Activated T-cell treated with anti-CD3 and anti-CD28 coated beads for 24 hours (primary cell): ENCODE measurements at places on chromosomes 6 and 20.

DNA sequence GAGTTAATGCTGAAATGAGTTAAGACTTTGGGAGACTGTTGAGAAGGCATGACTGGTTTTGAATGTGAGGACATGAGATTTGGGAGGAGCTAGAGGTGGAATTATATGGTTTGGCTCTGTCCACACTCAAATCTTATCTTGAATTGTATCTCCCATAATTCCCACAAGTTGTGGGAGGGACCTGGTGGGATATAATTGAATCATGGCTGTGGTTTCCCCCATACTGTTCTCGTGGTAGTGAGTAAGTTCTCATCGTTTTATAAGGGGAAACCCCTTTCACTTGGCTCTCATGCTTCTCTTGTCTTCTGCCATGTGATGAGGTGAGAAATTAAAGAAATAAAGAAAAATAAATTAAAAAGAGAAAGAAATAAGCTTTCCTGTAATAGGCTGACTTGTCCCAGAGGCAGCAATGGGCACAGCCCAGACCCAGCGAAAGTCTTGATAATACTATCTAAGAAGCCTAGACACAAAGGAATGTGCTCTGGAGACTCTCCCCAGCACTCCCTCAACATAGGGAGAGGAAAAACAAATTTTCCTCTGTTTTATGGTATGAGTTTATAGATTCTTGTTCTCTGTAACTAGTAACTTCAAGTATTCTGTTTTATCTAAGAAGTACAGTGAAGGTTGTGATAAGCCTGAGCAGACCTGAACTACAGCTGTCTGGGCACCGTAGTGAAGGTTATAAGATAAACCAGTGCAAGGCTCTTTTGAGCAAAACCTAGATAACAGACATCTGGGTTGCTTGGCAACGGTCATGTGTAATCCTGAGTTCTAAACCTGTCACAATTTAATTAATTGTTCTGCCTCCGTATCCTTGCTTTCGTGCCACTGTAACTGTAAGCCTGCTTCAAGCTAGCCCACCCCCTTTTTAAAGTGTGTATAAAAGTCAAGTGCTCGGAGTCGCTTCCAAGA lies 88.9 kb upstream of the ECI2 start:
- no peak for DNase-seq

DNA sequence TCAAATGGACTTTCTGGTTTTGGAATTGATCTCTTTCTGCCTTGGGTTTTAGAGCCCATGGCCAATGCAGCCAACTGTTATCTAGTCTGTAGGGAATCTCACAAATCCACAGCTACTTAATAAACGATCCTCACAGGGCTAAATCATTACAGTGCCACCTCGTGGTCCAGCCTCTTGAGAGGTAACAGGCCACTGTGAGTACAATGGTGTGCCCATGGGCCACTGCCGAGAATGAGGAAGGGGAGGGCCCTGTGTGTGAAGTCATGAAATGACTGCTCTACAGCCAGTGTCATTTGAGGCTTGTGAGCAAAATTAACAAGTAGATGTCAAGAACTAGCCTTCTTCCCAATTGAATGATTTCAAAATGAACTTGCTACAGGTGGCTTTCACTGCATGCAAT lies 54.3 kb upstream of the GMPR start:
- DNase-seq = no peak

GRCh38 chr20:56171087-56172012 lies 77.2 kb upstream of the MC3R start:
- no peak for DNase-seq

GRCh38 chr20:19609642-19610223 lies 148.3 kb upstream of the RIN2 start:
- no peak for DNase-seq

GRCh38 chr6:31453259-31453658 lies 44.7 kb upstream of the MICB start:
- no peak for DNase-seq

DNA sequence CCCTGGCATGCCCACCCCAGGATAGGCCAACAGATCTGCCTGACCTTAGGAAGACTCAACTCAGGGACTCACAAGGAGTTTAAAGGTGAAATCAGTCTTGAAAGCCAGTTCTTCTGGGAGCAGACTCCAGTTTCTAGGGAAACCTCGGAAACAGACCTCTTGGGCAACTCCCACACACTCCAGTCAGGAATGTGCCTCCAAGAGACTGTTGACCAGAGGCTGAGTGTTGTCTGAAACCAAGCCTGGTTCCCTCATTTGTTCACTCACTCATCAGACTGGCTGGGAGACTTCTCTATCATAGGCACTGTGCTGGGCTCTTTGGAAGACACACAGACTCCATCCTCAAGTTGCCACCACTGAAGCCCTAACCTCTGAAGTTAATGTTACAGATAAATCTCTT lies 1.8 kb downstream of the TREM1 start:
- DNase-seq = no peak

GRCh38 chr6:167662075-167662880 lies 164.4 kb upstream of the AFDN start:
- no peak for DNase-seq

- no peak for DNase-seq
These were observed 17.5 kb upstream of the ZBTB2 start for GRCh38 chr6:151408858-151409257.

- no peak for DNase-seq
These were observed 93.4 kb downstream of the ANKS1A start for GRCh38 chr6:34982424-34982852.

- DNase-seq = no peak
These were observed 13.6 kb upstream of the UBR2 start for GRCh38 chr6:42550277-42550676.

- no peak for DNase-seq
These were observed 42.6 kb upstream of the MRGBP start for GRCh38 chr20:62753626-62754025.

DNA sequence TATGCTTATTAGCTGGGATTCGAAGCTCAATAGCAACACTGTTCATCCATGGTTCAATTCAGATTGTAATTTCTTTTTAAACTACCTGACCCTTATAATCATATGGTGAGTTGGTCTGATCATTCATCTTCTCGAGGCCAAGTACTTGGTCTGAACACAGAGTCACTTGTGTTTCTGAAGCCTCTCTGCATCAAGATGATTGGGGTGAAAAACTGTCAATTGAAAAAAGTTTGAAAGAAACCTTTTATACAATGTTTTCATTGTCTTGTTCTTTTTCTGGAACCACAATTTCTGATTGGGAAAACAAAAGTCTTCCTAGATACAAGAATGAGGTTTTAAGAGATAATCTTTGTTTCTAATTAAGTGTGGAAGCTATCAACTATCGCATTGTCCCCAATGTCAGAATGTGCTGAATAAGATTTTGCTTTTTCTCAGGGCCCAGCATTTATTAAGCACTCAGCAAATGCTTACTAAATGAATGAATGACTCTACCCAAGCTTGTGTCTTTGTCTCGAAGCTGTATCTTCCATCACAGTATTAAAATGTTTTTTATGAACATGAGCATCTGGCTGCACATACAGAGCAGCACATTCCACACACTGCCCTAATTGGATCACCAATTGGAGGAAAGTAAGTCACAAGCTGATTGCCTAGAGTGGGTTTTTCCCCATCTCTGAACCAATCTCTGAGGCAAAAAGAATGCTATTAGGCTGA lies 45.0 kb upstream of the MOXD1 start:
- DNase-seq = no peak

- no peak for DNase-seq
These were observed 6.2 kb downstream of the SIGLEC1 start for GRCh38 chr20:3705970-3706739.

- no peak for DNase-seq
These were observed 117.6 kb upstream of the UST start for GRCh38 chr6:148629181-148629580.

- no peak for DNase-seq
These were observed 54.3 kb downstream of the ANKRD60 start for GRCh38 chr20:58173930-58174707.

DNA sequence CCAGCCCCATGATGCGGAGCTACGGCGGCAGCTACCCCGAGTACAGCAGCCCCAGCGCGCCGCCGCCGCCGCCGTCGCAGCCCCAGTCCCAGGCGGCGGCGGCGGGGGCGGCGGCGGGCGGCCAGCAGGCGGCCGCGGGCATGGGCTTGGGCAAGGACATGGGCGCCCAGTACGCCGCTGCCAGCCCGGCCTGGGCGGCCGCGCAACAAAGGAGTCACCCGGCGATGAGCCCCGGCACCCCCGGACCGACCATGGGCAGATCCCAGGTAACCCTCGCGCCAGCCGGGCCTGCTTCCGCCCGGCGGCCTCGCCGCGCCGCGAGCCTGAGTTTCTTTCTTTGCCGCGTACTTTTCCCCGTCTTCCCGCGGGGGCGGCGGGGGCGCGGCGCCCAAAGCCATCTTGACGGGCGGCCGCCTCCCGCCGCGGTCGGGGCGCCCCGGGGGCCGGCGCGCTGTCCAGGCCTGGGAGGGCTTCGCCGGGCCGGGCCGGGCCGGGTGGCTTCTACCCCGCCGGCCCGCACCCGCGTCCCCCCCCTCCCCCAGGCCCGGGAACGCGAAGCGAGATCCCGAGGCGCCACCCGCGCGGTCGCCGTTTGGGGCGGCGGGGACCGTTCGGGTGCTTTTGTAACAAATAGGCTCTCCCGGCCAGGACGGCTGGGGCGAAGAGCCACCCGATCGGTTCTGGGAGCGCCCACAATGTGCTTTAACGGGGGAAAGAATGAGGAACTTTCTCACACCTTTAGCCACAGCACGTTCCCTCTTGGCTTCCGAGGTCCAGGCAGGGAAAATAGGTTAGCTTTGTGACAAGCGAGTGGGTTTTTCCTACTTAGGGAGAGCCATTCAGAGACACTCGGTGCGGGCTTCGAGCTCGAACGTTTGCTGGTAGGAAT lies 2.3 kb downstream of the ARID1B start:
- DNase-seq = peak; percentile 38

GRCh38 chr6:127222418-127222817 lies 44.2 kb upstream of the RNF146 start:
- DNase-seq = no peak

GRCh38 chr6:130674604-130675003 lies 152.6 kb upstream of the SMLR1 start:
- DNase-seq = no peak

- no peak for DNase-seq
These were observed 698 bp upstream of the SH3BGRL2 start for GRCh38 chr6:79630380-79630882.

DNA sequence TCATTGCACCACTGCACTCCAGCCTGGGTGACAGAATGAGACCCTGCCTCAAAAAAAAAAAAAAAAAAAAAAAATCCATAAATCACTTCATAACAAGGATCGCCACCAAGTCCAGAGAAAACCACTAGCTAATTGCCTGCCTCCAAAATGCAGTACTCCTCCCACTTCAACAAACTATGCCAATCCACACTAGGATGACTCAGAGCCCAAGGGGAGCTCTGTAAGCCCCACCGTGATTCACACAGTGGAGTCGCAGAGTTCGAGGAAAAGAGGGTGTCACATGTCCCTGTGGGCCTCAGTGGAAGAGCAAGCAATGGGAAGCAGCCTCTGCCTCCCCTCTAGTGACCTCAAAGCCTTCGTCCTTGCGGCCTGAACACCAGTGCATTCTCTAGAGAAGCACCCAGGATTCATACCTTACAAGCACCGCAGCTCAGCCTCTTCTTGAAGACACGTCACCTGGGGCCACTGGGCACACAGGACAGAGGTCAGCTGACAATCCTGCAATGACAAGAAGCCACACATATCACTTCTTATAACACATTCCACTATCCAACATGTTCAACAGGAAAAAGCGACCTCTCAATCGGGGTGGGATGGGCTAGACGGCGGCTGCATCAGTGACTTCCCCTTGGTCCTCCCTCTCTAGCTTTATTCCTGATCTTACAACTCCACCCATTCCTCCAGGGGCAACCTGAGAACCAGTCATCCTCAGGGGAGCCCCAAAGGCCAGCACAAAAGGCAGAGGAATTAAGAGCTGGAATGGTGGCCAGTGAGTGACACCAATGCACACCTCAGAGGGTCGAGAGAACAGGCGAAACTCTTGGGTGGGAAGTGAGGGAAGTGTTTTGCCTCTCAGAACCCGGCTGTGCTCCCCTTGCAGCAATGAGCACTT lies 8.9 kb downstream of the SNHG17 start:
- DNase-seq = peak; percentile 37

DNA sequence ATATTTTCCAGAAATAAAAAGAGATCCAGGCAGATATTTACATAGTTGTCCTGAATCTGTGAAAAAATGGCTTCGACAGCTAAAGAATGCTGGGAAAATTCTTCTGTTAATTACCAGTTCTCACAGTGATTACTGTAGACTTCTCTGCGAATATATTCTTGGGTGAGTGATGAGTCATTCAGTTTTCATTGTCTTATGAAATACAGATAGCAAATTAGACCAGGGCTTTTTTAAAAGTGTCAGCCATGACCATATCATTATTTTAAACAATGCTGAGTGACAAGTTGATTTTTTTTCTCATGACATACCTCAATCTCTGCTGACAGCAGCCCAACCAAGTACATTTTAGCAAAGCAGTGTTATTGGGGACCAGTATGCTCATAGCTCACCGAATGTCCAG lies 32.8 kb downstream of the TSPYL4 start:
- no peak for DNase-seq

DNA sequence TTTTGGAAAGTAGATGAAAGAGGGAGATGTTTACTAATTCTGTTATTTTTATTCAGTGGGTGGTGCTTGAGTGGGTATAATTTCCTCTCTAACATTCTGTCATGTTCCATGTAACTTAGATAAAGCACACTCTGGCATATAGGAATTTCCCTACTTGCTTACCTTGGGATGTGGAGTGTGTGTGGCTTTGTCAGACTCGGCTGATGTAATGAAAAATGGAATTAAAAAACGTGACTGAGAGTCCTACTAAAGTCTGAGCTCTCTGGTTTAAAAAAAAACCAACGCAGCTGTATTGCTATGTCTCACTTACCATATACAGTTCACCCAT lies 98.3 kb downstream of the JARID2 start:
- no peak for DNase-seq

DNA sequence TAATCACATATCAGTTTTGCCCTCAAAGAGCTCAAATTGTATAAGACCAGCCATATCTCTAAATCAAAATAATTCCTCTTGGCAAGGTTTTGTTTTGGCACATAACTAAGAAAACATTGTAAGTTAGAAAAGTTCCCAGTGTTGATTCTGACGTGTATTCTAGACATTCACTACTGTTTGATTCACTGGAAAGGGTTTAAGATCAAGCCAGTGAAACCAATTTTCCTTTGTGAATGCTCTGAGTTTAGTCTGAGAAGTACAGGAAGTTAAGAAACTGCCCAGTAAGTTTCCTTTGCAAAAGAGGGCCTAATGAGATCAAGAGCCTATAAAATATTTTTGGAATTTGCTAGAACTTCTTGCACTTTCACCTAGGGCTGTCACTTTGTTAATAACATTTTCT lies 143.0 kb downstream of the FNDC1 start:
- no peak for DNase-seq

DNA sequence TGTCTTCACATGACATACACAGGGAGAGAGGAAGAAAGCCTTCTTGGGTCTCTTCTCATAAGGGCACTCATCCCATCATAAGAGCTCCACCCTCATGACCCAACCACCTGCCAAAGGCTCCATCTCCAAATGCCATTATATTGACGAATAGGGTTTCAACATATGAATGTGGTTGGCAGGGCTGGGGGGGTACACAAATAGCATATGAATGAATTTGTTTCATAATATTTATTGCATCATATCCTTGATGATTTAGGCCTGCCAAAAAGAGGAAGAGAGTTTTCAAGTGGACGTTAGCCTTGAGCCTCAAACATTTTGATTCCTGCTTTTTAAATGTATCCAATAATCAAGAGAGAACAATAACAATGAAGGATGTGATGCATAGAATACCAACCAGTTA lies 26.2 kb upstream of the OPRM1 start:
- no peak for DNase-seq

- DNase-seq = peak; percentile 59
These were observed 75.4 kb upstream of the ECI2 start for GRCh38 chr6:4210629-4211419.

GRCh38 chr6:29236060-29236459 lies 65.4 kb downstream of the OR2J2 start:
- DNase-seq = no peak
